ENCODE measurements at places on chromosomes 12 and 14.

DNA sequence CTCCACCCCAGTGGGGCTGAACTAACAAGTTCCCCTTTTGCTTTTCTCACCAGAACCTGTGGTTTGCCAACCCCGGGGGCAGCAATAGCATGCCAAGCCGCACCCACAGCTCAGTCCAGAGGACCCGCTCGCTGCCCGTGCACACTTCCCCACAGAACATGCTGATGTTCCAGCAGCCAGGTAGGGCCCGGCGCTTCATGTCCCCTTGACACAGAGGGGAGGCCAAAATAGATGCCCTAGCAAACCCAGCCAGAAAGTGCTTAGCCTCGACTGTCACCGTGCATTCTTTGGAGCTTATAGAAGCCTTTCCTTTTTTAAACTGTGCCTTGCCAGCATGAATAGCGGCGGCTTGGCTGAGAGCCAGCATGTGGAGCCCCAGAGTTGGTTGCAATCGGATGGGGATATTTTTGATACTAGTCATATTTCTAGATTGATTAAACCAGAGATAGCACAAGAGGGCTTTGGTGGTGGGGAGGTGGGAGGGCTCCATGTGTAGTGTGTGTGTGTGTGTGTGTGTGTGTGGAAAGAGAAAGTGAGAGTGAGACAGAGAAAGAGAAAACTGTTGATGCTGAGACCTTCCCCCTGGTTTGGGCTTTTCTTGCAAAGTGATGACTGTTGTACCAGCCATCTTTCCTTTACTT lies 126.1 kb downstream of the GCH1 start:
- peaks cover 47% of the 10 kb centered on the region for H3K4me1 ChIP-seq
- peak; percentile 94 for DNase-seq
- H3K4me3 ChIP-seq: peak overlapping the region; percentile 36
- H3K36me3 ChIP-seq: peaks cover 6% of the 10 kb centered on the region

GRCh38 chr12:7499636-7500035 lies 3.9 kb downstream of the CD163 start:
- no peak overlapping the region for H3K4me3 ChIP-seq
- H3K36me3 ChIP-seq: no peaks in the 10 kb centered on the region
- H3K27me3 ChIP-seq: peaks cover 12% of the 10 kb centered on the region
- no peak overlapping the region for H3K27ac ChIP-seq
- no peaks in the 10 kb centered on the region for H3K4me1 ChIP-seq

- peaks cover 17% of the 10 kb centered on the region for H3K4me1 ChIP-seq
- no peak overlapping the region for H3K27ac ChIP-seq
- no peaks in the 10 kb centered on the region for H3K27me3 ChIP-seq
- peaks cover 63% of the 10 kb centered on the region for H3K36me3 ChIP-seq
- H3K4me3 ChIP-seq: no peak overlapping the region
- DNase-seq: no peak
Observed at GRCh38 chr12:48342980-48343379, 7.7 kb downstream of the ZNF641 start.

DNA sequence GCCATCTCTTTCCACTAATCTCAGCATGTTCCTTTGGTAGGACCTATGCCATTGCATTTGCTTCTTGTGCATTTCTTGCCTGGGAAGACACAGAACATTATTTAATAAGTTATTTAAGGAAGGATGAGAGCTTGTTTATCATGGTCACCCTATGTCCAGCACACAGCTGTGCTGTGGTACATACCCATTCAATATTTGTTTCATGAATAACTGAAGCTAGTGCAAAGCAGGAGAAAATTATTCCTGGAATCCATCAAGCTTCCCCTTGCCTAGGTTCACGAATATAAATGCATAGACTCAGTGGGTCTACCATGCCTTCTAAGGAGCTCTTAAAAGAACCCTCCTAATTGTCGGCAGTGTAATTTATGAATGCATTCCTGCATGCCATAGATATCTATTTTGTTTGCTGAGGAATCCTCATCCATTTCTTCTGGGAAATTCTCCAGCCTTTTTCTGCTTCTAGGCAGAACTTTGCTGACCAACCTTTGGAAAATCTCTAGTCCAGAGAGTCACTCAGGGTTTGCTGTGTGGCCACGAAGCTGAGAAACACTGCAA lies 599.8 kb upstream of the TMEM132C start:
- no peaks in the 10 kb centered on the region for H3K4me1 ChIP-seq
- no peaks in the 10 kb centered on the region for H3K27me3 ChIP-seq
- no peak overlapping the region for H3K27ac ChIP-seq
- no peak for DNase-seq
